Activated T-helper 1 cell treated with anti-CD3 and anti-CD28 coated beads, Interleukin-2, amount 50 U/mL, for 16 hours (primary cell): ENCODE measurements at places on chromosomes 7 and 10.

DNA sequence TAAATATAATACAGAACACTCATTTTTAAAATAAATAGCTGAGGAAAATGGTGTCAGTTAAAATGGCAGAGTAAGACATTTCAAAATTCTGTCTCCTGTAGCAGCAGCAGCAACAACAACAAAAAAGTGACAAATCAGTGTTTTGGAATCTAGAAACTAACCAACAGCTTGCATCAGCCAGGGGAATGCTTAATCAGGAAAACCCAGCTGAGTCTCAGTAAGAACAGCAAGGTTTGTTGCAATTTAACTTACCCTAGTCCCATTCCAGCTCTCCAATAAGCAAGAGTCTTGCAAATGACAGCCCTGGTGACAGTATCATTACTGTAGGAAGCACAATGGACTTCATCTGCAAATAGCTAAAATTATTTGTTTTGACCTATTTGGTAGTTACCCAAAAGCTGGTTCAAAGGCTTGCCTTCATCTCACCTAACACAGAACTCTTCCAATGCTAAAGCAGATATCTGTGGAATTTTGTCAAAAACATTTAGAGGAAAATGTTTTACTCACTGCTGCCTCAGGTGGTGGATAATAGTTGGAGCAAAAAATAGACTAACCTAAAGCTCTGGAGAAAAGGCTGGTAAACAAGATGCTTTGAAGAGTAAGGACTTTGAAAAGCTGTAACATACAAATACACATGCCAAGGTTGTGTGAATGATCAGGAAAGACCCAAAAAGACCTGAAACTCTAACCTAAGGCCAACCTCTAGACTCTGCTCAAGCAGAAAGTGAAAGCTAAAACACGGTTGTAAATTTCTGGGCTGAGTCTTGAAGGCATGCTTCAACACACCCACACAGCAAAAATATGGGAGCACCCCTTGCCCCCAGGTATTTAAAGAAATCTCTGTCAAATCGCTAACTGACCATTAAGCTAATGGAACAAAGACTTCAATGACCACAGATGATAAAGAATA is 9.9 kb upstream of the ARHGAP22 start:
- DNase-seq = no peak

DNA sequence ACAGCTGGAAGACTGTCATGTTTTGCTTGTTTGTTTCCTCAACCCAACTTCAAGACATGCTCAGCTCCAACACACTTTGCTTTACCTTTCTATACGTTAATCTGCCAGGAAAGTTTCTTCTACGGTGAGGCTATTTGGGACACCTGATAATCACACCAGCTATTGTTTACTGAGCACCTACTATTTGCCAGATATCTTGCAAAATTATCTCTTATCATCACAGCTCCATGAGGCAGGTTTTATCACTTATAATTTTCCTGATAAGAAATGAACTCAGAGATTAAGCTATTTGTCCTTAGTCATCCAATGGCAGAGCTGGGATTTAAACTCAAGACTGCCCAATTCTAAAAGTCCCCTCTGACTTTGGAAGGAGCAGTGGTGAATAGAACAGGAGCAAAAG is 117.4 kb downstream of the CREB5 start:
- no peak for DNase-seq

- no peak for DNase-seq
Measured at GRCh38 chr7:39666562-39666961, 43.2 kb downstream of the RALA start.

DNA sequence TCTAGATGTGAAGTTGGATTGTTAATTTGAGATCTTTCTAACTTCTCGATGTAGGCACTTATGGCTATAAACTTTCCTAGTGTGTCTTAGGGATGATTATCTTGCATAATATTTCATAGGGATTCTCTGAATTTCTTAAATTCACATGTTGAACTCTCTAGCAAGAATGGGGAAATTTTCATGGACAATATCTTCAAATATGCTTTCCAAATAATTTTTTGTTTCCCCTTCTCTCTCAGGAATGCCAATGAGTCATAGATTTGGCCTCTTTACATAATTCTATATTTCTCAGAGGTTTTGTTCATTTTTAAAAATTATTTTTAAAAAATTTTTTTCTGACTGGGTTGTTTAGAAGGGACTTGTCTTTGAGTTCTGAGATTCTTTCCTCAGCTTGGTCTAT is 68.9 kb downstream of the MGAM2 start:
- DNase-seq = no peak

GRCh38 chr7:108367314-108367713 is 88.9 kb downstream of the NRCAM start:
- DNase-seq = no peak

GRCh38 chr10:79472951-79473350 is 27.5 kb upstream of the ZCCHC24 start:
- DNase-seq = no peak

DNA sequence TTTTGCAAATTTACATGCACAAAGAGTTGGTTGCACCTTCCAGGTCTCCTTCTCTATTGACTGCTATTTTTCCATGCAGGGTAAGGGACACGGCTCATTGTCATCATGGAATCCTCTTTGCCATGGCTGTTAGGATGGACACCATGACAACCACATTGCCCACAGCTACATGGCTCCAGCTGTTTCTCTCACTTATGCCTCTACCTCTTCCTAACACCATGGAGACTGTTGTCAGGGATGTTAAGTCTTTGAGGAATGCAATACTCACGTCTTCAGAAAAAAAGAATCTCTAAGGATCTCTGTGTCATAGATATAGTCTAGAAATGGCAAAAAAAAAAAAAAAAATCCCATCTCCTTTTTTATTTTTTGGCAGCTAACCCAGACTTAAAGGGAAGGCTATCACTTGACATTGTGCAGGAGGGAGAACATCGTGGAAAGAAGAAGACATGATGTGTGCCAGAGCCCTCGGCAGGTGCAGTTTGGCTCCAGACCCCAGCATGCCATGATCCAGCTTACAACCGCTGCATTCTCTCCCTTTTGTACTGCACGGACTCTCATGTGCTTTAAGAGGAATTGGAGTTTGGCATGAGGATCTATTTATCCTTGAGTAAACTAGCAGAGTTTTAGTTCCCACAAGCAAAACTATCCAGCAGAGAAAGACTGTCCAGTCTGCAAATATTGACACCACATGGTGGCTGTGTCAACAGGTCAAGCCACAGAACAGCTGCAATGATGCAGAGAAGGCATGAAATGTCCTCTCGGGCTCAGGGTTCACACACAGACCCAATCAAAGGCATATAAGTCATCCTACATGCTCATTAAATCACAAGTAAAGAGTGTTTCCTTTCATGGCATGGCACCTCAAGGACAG is 70.8 kb downstream of the FRMD4A start:
- no peak for DNase-seq

DNA sequence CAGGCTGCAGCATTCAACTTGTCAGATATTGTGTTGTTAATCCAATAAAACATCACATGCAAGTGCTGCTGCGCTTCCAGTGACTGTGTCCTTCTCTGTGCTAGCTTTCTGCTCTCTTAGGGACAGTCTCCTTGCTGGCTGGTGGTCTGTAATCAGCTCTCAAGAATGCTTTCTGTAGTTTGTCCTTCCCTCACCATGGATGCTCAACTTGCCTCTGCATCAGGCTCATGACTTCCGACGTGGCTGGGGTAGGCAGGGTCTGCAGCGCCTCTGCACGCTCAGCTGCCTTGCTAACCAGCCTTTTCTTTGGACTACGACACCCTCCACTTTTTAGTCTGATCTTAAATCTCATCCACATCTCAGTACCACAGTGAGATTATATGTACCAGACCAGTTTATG is 58.3 kb downstream of the MMRN2 start:
- DNase-seq = no peak

GRCh38 chr10:85648279-85648754 is 718.3 kb downstream of the GRID1 start:
- no peak for DNase-seq

DNA sequence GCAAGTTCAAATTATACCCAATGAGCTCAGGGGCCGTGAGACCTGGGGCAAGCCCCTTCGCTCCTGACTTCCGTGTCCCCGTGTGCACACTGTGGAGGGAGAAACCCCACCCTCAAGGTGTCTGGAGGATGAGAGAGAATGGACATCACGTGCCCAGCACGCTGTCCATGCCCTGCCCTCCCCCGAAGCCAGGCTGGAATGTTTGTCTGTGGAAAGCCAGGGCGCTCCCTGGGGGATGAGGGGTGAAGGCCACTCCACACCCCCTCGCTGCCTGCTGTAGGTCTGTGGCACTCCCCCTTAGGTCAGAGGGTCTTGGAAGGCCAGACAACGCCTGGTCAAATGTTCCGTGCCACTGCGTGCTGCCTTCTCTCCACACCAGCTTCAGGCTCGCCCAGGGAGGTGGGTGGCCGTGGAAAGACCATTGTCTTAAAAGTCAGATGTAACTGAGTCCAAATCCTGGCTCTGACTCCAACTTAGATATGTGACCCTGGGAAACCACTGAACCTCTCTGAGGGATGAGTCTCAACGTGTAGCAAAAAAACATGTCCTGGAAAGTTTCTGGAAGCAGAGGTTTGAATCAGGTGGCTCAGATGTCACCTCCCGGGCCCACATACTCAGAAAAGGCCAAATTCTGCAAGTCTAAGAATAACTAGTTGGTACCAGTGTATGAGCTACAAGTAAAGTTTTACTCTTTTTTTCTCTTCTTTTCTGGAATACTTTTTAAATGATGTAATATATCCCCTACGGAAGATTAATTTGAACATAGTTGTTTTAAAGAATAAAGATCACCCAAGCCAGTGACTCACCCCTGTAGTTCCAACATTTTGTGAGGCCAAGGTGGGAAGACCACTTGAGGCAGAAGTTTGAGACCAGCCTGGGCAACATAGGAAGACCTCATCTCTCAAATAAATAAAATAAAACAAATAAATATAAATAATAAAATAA is 24.9 kb downstream of the RCC1L start:
- DNase-seq = no peak

DNA sequence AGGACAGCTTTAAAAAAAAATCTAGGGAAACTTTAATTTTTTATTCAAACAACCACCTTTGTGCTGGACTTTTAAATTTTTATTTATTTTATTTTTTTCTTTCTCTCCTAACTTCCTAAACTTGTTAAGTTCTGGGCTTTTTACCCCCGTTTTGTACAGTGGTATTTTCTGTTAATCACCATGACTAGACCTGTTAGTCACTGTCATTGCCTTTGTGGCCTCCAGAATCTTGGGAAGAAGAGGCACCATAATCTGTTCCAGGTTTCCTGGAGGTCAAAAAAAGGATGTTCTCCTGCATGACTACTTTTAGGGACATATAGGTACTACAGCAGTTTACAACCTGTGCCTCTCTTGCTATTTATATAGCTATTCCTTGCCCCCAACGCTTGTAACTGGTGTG is 31.1 kb upstream of the DDX50 start:
- DNase-seq = no peak

- no peak for DNase-seq
Measured at GRCh38 chr7:17944720-17945119, 4.4 kb upstream of the SNX13 start.

DNA sequence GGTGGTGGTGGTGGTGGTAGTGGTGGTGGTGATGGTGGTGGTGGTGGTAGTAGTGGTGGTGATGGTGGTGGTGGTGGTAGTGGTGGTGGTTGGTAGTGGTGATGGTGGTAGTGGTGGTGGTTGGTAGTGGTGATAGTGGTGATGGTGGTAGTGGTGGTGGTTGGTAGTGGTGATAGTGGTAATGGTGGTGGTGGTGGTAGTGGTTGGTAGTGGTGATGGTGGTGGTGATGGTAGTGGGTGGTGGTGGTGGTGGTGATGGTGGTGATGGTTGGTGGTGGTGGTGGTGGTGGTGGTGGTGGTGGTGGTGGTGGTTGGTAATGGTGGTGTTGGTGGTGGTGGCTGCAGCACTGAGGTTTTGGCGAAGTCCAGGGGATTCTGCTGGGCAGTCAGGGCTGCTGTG is 58.5 kb downstream of the TMEM130 start:
- DNase-seq = no peak
